ENCODE measurements at places on chromosomes 1 and 21.

DNA sequence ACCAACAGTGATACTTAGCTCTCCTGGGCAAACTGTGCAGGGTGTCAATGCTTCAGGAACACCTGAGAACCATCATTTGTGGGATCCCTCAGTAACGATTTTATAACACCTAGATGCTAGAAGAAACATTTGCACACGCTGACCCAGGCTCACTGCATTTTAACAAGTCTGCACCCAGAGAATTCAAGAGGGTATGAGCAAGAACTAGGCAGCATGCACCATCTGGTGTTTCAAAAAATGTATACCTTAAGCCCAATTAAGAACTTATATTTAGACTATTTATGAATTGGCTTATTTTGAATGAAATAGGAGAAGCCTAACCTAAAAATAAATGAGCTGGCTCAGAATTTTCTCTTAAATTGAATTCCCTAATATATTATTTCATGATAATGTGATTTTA lies 400.5 kb downstream of the GPATCH2 start:
- DNase-seq, result no peak

DNA sequence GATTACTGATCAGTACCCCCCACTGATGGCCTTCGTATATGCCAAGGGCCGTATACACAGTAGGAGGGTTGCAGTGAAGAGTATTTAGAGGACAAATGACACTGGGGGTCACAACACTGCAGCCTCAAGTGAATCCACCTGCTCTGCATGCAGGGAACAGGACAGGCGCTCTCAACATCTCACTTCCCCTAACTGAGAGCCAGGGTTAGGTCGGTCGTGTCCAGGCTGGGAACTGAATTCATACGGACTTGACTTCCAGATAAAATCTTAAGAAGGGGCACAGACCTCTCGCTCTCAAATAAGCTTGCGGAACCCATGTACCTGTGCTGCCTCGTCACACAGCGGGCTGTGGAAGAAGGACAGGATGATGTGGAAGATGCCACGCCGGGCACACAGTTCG lies 22.8 kb downstream of the MRAP start:
- no peak for DNase-seq

GRCh38 chr1:45394342-45394741 lies 54.1 kb upstream of the MUTYH start:
- DNase-seq, result no peak

DNA sequence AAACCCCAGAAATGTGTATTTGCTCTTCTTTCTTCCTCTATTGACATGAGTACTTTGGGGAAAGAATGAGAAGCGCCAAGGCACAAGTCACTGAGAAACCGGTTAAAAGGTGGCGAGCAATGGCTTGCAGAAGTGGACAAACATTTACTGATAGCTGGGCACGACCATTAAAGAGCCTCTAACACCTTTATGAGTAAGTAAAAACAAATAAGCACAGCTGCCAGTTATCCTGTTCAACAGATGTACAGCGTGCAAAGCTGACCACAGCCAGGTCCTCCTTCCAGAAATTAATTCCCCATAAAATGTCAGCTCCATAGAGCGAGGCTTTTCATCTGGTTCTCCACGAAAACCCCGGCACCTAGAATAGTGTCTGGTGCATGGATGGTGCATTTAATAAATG lies 72.7 kb downstream of the CAPZB start:
- DNase-seq, result no peak

DNA sequence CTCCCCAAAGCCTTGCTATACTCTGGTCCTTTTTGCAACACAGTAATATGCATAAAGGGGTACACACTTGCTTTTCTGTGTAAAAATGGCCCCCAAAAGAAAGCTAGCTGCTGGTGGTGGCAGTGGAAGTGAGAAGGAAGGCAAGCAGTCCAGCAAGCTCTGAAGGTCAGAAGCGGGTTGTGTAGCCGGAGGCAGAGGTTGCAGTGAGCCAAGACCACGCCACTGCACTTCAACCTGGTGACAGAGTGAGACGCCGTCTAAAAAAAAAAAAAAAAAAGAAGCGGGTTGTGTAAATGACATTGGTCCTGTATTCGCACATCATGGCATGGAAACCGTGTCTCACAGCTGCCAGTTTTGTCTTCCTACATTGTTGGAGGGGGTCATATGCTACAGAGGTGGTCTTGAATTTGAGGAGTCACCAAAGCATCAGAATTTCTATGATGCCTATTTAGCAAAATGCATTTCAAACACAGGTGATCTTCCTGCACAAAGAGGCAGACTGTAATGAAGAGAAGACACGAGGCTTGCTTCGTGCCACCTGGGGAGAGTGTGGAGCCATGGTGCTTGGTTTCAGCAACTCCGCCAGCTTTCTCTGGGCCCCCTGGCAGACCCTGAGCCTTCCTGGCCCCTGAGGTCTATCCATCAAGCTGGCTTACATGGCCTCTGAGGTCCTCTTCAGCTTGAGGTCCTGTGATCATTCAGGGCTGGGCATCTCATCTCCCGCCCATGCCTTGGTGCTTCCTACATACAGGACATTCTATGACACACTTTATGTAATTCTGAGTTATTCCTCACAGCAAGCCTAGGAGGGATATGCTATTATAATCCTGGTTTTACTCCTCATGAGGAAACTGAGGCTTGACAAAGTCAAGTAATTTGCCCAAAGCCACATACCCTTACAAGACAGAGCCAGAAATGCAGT lies 71.0 kb downstream of the TOMM20 start:
- DNase-seq, result no peak

DNA sequence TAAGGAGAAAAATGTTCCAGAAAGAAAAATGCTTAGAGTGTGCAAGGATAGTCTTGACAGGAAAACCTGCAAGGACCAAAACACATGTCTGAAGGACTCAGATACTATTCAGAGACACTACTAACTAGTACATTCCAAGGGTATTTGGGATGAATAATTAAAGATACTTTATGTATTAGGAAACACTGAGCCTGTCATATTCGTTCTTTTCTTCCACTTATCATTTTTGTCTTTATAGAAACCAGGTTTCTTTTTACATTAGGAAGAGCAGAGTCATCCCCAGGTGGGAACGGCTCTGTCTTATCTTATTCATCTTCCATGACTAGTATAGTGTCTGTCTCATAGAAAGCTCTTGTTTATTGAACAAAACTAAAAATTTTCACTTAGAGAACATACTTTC lies 296.2 kb upstream of the ESRRG start:
- no peak for DNase-seq

- DNase-seq, result no peak
Measured at GRCh38 chr1:87437663-87438295, 109.1 kb downstream of the LMO4 start.

GRCh38 chr1:29272147-29272907 lies 36.0 kb downstream of the PTPRU start:
- no peak for DNase-seq

- no peak for DNase-seq
Measured at GRCh38 chr1:43512681-43513080, 18.0 kb upstream of the PTPRF start.

DNA sequence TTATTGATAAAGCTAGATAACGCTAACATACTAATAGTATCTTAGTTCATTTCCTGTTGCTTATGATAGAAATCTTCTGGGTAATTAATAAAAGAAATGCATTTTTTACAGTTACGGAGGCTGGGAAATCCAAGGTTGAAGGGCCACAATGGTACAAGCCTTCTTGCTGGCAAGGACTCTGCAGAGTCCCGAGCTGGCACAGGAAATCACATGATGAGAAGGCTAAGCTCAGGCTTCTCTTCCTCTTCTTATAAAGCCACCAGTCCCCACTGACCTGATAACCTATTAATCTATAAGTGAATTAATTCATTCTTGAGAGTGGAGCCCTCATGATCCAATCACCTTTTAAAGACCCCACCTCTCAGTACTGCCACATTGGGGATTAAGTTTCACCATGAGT lies 82.6 kb downstream of the GPR161 start:
- DNase-seq, result no peak

DNA sequence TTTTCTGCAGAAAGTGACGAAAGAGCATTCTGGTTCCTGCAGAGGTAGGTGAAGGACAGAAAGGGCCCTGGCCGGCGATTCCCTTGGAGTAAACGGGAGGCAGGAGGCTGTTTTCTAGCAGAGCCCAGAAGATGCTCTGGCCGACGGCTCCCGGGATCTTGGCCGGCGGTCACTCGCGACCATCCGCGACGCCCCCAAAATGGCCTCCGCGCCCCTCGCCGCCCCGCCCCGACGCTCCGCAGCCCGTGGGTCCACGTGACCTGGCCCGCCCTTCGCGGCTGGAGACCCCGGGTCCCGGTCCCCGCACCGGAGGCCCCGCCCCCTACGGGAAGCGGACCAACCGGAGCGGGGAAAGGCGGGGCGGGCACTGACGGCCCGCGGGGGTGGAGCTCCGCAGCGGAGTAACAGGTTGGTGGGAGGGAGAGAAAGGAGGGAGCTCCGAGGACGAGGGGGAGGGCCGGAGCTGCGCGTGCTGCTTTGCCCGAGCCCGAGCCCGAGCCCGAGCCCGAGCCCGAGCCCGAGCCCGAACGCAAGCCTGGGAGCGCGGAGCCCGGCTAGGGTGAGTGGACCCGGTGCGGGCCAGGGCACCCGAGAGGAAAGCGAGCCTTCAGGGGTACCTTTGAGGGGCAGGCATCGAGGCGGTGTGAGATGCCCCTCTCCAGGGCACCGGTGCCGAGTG lies at the start of gene CGN:
Gene CGN (plus strand): TSS at position 431 of the 679 bp plus-strand sequence. CDS start 7,133 bp downstream, outside the sequence.
- DNase-seq, result peak; percentile 95

- no peak for DNase-seq
Measured at GRCh38 chr1:95520390-95520789, 286.4 kb downstream of the RWDD3 start.

DNA sequence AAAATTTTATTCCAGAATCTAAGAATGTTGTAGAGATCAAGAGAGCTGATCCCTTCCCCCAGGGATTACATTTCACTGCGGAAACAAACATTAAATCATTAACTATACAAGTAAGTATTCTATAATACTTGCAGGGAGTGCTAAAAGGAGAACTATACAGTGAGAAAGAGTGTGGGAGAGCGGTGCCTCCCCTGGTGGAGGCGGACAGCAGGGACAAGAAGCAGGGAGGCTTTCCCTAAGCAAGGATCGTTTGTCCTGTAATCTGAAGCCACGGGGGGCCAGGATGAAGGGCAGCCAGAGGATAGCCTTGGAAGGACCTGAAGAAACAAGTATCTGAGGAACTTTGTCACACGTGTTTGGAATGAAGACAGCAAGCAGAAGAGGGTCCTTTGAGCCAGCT lies 40.1 kb downstream of the SLC9C2 start:
- no peak for DNase-seq

- no peak for DNase-seq
Measured at GRCh38 chr1:204924013-204924759, 53.5 kb downstream of the NFASC start.

DNA sequence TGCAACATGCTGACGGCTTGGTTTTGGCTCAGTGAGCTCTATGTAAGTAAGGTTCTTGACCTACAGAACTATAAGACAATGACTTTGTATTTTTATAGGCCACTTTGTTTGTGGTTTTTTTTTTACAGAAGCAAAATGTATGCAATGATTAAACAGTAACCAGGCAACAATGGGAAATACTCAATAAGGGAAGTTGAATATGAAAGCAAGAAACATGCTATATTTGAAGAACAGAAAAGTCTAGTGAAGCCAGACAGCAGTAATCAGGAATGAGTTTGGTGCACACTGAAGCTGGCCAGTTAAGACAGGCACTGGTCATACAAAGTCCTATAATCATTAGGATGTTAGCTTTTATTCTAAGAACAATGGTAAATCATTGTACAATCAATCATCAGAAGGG lies 1926.8 kb downstream of the NCAM2 start:
- DNase-seq, result no peak

DNA sequence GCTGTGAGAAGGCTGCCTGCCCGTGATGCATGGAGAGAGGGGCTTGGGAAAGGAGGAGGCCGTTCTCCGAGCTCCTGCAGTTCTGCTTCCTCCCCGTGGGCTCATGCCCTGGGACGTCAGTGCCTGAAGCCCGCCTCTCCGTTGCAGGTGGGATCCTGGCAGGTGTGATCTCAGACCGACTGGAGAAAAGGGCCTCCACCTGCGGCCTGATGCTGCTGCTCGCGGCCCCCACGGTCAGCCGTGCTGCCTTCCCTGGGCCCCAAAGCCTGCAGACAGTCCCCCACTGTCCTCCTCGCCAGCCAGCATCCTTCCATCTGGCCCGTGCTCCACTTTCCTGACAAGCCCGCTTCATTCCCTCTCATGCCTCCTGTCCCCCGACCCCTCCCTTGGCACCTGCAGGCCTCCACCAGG lies 50.9 kb downstream of the SLC37A1 start:
- peak; percentile 4 for DNase-seq

DNA sequence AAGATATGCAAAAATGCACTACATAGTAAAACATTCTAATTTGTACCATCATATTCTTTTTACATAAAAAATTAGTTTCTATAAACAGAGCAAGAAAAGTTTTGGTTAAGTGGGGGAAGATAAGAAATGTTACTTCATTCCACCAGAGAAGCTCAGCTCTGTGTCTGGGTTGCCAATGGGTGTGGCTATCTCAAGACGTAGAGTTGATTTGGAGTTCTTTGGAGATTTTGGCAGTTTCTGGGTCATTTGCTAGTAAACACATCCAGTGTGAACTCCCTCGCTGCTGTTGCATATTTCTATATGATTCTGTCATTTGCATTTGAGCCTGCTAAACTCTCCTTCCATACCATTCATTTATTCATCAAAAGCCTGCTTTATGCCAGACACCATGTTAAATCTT lies 7.2 kb downstream of the RGL1 start:
- no peak for DNase-seq

DNA sequence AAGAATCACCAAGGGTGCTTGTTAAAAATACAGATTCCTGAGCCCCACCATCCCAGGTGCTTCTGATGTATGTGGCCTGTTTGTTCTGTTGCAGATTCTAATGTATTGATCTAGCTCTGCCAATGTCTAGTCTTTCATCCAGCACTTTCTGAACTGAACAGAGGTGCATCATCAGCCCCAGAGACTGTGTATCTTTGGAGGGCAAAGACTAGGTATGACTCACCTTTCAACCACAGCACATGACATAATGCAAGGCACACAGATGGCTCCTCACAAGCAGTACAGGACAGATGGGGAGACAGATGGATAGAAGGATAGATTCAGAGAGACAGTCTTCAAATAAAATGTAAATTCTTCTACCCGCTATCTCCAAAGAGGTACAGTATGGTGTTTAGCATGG lies 32.3 kb downstream of the CD58 start:
- no peak for DNase-seq

All from glutamatergic neuron (in vitro differentiated cells).